ENCODE measurements at places on chromosomes 12 and 14. TPM values are rescaled to one million over a fixed set of nuclear protein-coding genes. Genes with fewer than 3 reads are reported as not detected.

Gene PDZRN4
- total RNA-seq = not detected

Gene KLRB1
- not detected for total RNA-seq

Gene CORO1C
- total RNA-seq = 173 TPM

Gene NYNRIN
- total RNA-seq = 15.0 TPM

Gene MANSC4
- total RNA-seq = not detected

Gene SIX1
- 0.17 TPM for total RNA-seq

Gene AHNAK2
- 302 TPM for total RNA-seq

Gene FAM90A1
- not detected for total RNA-seq

Gene NDRG2
- 8.2 TPM for total RNA-seq

Gene OTOGL
- not detected for total RNA-seq

Gene KTN1
- total RNA-seq = 174 TPM

Gene ZNF384
- 39.8 TPM for total RNA-seq

Gene TFCP2
- 37.6 TPM for total RNA-seq

Gene MYH6
- total RNA-seq = not detected

Gene SLC4A8
- 0.29 TPM for total RNA-seq

Gene MYF5
- total RNA-seq = not detected

Gene AKAP5
- 0.67 TPM for total RNA-seq

Gene AICDA
- not detected for total RNA-seq

Gene PRICKLE1
- 43.2 TPM for total RNA-seq

Gene MYBPC1
- total RNA-seq = not detected

Gene DAO
- not detected for total RNA-seq

Gene ASCL1
- total RNA-seq = not detected

Gene IAPP
- total RNA-seq = not detected

Gene APOF
- total RNA-seq = not detected

Gene KITLG
- total RNA-seq = 45.3 TPM

Gene LYZ
- total RNA-seq = not detected

Gene PIWIL1
- not detected for total RNA-seq

Gene IRAK3
- 0.50 TPM for total RNA-seq

Gene FOXN4
- total RNA-seq = not detected

Gene GNB3
- not detected for total RNA-seq

Gene TMEM121
- 6.0 TPM for total RNA-seq

Gene PTGER2
- total RNA-seq = 2.8 TPM

Gene MSI1
- 0.24 TPM for total RNA-seq

Gene FBXO34
- total RNA-seq = 16.1 TPM

All from mammary epithelial cell (primary cell).